ENCODE measurements at places on chromosomes 6 and 20.

- no peak for DNase-seq
Measured at GRCh38 chr6:165689699-165690098, 26.7 kb upstream of the PDE10A start.

DNA sequence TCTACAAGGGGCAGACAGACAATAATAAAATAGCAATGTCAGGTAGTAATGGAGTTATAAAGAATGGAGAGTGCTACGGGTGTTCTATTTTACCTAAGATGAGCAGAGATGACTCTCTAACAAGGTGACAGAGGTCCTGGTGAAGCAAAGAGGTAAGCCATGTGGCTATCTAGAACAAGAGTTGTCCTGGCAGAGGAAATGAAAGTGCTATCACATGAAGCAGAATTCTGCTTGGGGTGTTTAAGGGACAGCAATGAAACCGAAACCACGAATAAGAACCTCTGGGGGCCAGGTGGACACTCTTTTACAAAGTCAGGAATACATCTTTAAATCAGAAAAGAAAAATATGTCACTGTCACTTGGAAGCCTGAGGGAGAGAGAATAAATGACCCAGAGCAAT, 37.9 kb upstream of the IRAK1BP1 start:
- no peak for DNase-seq

GRCh38 chr6:137910424-137910834, 43.4 kb downstream of the TNFAIP3 start:
- no peak for DNase-seq

GRCh38 chr6:30194797-30195690, 18.2 kb downstream of the TRIM26 start:
- no peak for DNase-seq

GRCh38 chr6:166460473-166461437, 78.0 kb upstream of the MPC1 start:
- DNase-seq, result no peak

- DNase-seq, result no peak
Measured at GRCh38 chr6:168039849-168040248, 39.2 kb downstream of the FRMD1 start.

DNA sequence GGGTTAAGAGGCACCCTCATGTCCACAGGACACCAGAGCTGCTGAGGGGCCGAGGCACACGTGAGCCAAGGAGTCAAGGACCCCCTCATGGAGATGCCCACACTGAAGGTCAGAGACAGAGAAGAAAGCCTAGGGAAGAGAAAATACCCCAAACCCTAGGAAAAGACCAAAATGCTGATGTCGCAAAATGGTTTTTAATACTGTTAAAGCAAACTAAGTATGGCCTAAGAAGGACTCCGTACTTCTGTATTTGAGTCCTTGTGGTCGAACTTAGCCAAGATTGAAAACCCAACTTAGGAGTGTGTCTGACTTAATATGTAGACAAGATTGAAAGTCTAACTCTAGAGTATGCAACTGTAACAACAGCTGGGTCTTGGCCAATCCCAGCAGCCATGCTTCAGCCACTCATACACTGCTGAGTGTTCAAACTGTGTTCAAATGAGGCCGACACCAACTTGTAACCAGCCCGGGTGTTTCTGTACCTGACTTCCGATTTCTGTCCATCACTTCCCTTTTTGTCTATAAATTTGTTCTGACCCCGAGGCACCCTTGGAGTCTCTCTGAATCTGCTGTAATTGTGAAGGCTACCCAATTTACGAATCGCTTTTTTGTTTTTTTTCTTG, 92.6 kb upstream of the AGPAT4 start:
- DNase-seq, result no peak

DNA sequence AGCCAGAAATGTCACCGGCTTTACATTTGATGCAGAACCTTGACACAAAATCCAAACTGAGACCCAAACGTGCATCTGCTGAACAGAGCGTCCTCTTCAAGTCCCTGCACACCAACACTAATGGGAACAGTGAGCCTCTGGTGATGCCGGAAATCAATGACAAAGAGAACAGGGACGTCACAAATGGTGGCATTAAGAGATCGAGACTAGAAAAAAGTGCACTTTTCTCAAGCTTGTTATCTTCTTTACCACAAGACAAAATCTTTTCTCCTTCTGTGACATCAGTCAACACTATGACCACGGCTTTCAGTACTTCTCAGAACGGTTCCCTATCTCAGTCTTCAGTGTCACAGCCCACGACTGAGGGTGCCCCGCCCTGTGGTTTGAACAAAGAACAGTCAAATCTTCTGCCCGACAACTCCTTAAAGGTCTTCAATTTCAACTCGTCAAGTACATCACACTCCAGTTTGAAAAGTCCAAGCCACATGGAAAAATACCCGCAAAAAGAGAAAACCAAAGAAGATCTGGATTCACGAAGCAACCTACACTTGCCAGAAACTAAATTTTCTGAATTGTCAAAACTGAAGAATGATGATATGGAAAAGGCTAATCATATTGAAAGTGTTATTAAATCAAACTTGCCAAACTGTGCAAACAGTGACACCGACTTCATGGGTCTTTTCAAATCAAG, 108.4 kb downstream of the RTN4IP1 start:
- DNase-seq, result no peak

DNA sequence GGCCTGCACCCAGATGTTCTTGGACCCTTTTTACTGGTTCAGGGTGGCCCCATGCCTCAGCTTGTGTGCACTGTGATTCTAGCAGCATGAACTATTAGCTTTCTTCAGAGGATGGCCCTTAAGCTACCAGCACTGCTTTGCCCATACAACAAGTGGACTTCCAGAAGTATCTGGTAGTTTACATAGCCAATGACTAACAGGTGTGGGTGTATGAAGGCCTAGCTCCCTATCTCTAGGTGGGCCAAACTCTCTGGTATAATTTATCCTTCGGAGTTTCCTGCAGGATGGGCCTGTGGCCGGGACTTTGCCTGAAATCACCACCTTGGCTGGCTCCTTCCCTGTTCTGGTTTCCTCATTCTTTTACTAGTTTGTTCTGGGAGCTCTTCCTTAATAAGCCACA, 26.1 kb upstream of the JAG1 start:
- no peak for DNase-seq

GRCh38 chr6:70094156-70094555, 208.7 kb downstream of the COL9A1 start:
- no peak for DNase-seq

- no peak for DNase-seq
Measured at GRCh38 chr6:28751514-28751913, 172.3 kb downstream of the TRIM27 start.

DNA sequence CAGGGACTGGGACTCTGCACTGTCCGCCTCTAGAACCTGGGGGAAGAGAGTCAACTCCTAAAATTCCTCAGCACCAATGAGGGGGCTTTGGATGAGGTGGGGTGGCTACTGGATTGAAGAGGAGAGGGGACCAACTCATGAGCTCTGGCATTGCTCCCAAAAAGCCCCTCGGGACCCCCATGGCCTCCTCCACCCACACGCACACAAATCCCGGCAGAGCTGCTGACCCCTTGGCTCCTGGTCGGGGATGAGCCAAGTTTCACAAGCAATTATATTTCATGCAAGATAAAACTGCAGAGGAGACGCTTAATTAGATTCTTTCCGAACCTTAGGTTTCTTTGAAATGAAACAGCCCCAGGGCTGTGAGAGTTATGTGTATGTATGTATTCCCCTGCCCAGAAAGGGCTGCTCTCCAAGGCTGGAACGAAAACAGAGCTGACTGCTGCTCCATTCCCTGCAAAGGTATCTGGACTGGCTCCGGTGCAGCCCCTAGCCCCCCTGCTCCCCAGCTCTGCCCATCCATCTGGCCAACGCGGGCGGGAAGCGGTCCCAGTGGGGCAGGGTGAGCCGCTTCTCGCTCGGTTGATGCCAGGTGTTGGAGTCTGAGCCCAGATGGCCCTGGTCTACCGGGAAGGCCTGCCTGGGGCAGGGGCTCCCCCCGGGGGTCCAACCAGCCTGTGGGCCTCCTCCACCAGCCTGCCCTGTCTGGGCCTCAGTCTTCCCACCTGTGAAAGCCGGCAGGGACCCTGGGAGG, 46.8 kb upstream of the STX16 start:
- DNase-seq, result no peak

GRCh38 chr6:14502551-14502950, 385.0 kb downstream of the CD83 start:
- DNase-seq, result no peak

- DNase-seq, result no peak
Measured at GRCh38 chr20:63833776-63834490, 2.9 kb upstream of the ZBTB46 start.

GRCh38 chr6:64290867-64291266, 655.3 kb downstream of the PHF3 start:
- DNase-seq, result no peak

- DNase-seq, result no peak
Measured at GRCh38 chr20:45823949-45824835, 2.9 kb downstream of the TNNC2 start.

DNA sequence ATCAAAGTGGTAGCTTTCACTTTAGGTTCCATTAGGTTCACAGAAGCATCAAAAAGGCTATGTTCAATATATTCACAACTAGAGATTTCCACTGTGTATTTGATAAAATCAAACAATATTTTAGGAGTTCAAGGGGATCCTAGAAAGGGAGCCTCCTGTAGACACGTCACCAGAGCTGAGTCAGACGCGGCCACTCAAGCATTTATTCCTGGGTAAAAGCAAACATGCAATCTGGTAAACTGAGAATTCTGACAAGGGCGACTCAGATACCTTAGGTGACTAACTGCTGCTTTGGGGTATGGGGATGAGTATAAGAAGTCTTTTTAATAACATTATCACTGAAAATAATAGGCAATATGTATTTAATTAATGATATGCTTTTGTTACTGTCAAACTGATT, 118.7 kb upstream of the HMGN3 start:
- no peak for DNase-seq

DNA sequence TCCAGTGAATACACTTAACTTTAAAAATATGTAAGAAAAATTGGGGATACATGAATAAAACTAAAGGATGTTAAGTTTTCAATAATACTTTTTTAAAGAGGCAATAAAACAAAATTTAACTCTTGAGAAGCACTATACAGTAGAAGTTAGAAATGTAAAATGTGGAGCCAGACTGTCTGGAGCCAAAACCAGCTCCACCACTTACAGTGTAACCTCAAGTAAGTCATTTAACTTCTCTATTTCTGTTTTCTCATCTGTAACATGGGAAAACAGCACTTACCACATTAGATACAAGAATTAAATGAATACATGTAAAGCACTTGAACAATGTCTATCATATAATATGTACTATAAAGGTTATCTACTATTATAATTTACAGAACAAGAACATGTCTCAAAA, 6.7 kb downstream of the ATG5 start:
- DNase-seq, result no peak

- no peak for DNase-seq
Measured at GRCh38 chr6:144033816-144034735, 26.0 kb upstream of the PLAGL1 start.

DNA sequence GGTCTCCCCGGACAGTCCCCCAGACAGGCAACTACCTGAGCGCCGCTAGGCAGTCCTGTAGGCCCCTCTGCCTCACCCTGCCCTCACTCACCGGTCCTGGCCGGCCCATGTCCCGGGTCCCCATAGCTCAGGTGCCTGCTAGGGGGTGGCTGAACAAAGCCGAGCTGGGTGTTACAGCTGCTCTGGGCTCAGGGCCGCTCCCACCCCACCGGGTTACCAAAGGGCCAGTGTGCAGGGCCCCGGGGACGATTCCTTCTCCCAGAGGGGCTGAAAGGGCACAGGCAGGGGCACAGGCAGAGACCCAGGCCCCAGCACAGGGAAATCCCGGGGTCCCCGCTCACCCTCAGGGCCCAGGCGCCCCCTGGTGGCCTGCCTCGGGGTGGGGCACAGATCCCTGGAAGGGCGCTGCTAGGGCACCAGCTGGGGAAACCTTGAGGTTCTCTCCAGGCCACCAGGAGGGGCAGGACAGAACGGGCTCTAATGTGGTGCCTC, 118.4 kb downstream of the GRM4 start:
- peak; percentile 65 for DNase-seq
